ENCODE measurements at places on chromosomes 11 and 22. TPM values are rescaled to one million over a fixed set of nuclear protein-coding genes. Genes with fewer than 3 reads are reported as not detected.

Gene PPP2R1B
- total RNA-seq: 82.0 TPM

Gene KRTAP5-10
- not detected for total RNA-seq

Gene MS4A6E
- total RNA-seq: not detected

Gene OOSP2
- not detected for total RNA-seq

Gene GRAMD1B
- total RNA-seq: 24.3 TPM

Data from GM23338 (cell line).